ENCODE measurements at places on chromosomes 1 and 21. TPM values are rescaled to one million over a fixed set of nuclear protein-coding genes. Genes with fewer than 3 reads are reported as not detected.

DNA sequence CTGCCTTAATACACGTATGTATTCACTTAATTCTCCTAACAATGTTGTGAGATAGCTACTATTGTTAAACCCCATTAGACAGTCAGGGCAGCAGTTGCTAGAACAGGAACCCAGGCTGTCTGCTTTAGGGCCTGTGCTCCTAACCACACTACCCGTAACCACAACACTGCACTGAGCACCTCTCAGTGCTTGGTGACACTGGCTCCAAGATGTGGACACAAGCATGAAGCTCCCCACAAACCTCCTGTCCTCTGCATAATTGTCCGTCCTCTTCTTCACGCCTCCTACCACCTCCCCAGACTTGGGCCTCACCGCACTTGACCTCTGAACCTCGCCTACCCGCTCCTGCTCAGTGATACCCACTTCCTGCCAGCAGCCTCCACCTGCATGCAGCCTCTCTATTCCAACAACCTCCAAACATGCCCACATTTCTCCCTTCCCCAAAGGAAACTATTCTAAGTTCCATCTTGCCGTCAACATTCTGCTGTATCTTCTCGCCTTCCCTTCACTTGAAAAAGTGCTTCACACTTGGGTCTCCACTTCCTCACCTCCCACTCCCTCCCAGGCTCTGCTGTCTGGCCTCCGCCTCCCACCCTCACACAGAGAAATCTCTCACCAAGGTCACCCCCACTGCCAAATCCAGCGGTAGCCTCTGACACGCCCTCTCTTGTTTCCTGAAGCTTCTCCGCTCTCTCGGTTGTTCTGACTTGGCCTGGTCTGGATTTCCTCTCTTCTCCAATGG lies 14.6 kb upstream of the AHDC1 start:
- no peak for DNase-seq

DNA sequence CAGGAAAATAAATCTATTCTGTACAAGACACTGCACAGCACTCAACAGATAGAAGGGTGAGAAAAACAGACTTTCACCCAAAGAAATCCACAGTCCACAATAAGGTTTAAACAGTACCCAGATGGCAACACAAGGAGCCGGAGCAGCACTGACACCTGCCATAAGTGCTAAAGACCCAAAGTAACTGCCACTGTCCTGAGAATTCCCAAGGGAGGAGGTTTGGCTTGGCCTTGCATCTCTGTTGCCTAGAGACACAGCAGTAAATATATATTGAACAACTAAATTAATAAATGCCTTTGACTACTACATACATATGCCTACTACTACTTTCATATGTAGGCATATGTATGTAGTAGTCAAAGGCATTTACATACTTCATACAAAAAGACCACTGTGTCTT lies 68.0 kb downstream of the VAV3 start:
- no peak for DNase-seq

GRCh38 chr1:204600968-204601367 lies 84.6 kb downstream of the LRRN2 start:
- DNase-seq: no peak

- no peak for DNase-seq
Measured at GRCh38 chr1:198793714-198794113, 154.9 kb downstream of the PTPRC start.

DNA sequence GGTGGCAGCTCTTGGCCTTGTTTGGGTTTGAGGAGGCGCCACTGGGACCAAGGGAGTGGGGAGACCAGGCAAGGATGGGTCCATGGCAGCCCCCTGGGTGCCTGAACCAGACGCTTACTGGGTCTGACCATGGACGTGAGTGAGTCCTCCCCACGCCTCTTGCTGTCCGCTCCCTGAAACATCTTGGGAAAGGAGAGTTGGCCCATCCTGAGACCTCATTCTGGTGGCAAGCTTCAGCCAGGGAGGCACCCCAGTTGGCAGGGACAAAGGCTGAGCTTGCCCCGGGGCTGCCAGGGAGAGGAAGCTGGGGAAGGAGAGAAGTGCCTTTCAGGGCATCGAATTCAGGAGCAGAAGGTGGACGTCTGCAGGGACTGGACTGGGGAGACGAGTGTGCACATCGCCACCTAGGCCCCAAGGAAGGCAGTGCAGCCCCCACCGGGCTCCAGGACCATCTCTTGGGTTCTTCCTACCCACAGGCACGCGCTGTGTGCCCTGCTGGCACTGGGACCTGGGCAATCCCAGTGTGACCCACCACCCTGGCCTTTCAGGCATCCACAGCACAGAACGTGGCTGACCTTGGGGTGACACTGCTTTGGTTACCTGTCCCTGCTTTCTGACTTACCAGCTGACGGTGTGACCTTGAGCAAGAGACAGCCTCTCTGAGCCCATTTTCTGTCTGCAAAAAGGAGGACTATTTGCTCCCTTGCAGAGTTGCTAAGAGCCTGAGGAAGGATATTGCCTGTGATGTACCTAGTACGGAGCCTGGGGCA lies 132.9 kb upstream of the WNT4 start:
- peak; percentile 58 for DNase-seq

The BOLA1 gene
- total RNA-seq: 10.3 TPM
